ENCODE measurements at places on chromosomes 12 and 14.

DNA sequence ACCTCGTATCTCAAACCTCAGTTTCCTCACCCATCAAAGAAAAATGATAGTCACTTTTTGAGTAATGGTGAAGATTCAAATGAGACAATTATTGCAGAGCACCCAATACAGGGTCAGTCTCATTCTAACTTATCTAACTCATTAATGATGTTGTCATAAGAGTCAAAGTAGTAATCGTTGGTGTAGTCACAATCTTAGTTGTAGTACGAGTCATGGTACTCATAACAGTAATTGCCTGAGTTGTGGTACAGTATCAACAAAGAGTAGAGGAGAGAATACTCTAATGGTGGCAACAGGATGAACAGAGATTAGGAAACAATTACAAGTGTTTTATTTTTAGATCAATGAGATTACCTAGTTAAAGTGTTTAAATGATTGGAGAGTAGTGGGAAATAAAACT, 93.6 kb upstream of the TMTC2 start:
- no peak for ATAC-seq

DNA sequence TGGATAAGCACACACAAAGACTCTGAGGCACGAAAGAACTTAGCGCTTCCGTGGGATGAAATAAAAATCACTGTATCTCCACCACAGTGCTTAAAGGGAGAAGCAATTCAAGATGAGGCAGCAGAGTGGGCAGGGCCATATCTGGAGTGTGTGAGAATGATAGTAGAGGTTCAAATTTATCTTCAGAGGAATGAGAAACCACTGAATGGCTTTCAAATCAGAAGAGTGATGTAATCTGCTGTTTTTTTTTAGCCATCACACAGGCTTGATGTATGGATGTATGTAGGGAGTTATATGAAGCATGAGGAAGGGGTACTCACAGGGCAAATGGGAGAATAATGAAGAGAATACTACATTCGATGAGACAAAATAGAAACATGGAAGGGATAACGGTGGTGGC, 24.1 kb downstream of the MDGA2 start:
- ATAC-seq = no peak

DNA sequence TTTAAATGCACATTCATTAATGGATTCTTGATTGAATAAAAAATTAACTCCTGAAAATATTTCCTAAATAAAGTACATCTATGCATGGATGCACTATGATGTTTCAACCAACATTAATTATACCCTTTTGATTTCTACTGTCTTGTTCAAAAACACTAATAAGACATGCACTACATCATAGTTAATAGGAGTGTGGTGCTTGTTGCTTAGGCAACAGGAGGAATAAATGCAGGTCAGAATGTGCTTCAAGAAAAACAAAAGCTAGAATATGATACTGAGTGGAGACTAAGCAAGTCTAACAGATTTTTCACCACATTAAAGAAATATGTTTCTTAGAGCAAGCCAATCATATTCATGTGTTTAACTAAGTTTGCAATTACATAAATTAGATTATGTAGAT, 495.8 kb upstream of the GARIN6 start:
- no peak for ATAC-seq

- ATAC-seq = no peak
Measured at GRCh38 chr14:22481546-22481945, 107.5 kb downstream of the DAD1 start.

DNA sequence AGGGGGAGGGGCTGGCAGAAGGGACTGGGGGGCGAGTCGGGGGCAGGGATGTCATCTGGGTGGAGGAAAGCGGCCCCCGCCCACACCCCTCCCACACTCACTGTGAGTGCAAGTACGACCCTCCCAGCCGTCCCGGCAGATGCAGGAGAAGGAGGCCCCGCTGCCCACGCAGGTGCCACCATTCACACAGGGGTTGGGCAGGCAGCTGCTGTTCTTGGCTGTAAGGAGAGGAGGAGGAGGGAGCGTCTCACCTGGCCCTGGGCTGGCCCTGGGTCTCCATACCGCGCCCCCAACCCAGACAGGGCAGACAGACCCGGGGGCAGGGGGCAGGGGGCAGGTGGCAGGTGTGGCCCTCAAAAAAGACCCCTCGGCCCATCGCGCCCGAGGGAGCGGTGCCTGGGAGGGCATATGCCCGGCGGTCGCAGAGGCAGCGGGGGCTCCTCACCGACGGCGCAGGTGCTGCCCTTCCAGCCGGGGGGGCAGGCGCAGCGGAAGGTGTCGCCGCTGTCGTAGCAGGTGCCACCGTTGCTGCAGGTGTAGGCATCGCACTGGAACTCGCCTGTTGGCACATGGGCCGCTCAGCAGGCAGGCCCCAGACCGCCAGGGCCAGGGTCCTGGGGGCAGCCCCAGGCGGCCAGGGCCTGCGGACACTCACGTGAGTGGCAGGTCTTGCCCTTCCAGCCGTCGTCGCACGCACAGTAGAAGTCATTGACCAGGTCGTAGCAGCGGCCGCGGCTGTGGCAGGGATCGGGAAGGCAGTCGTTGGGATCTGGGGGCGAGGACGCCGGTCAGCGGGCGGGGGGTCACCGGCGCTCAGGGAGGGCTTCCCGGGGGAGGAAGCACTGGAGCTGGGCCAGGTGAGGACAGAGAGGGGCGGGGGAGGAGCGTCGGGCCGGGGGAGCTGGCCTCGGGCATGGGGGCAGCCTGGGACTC, 20.6 kb downstream of the JAG2 start:
- no peak for ATAC-seq

DNA sequence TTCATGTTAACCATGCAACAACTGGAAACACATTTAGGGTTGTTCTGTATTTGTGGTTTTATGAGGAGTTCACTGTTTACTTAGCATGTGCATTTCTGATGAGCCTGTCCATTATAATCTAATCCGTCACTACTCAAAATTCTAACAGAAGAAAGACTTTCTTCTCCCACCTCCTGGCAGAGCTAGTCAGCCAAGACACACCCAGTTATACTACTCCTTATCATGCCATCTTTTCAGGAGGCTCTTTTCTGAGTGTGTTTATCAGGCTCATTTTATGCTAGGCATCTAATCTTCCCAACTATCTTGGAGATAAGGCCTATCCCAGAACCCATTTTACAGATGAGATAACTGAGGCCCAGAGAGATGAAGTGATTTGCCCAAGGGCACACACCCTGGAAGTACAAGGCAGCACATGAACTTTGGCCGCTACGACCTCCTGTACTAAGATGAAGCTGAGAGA, 10.4 kb upstream of the MED13L start:
- no peak for ATAC-seq

GRCh38 chr12:90859591-90859990, 95.4 kb downstream of the CCER1 start:
- no peak for ATAC-seq

- no peak for ATAC-seq
Measured at GRCh38 chr12:1633459-1633858, 4.4 kb downstream of the WNT5B start.

GRCh38 chr12:100554608-100555077, 18.8 kb upstream of the GAS2L3 start:
- no peak for ATAC-seq

- ATAC-seq = no peak
Measured at GRCh38 chr14:64467101-64467500, 1.8 kb downstream of the AKAP5 start.

DNA sequence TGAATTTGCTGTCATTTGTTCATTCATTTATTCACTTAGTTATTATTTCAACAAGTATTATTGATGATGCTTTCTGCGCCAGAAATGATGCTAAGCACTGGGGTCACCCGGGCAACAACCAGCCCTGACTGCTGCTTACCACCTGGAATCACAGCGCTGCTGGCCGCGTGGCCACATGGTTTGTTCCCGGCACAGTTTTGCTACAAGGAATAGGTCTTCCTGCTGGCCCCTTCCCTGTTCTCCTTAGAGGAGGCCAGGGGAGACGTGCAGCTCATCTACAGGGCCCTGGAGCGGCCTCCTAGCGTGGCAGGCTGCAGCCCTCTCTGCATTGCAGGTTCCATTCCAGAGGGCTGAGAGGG, 7.0 kb downstream of the JDP2 start:
- no peak for ATAC-seq

- peak; percentile 76 for ATAC-seq
Measured at GRCh38 chr12:68236421-68237059, 10.9 kb upstream of the IL26 start.

DNA sequence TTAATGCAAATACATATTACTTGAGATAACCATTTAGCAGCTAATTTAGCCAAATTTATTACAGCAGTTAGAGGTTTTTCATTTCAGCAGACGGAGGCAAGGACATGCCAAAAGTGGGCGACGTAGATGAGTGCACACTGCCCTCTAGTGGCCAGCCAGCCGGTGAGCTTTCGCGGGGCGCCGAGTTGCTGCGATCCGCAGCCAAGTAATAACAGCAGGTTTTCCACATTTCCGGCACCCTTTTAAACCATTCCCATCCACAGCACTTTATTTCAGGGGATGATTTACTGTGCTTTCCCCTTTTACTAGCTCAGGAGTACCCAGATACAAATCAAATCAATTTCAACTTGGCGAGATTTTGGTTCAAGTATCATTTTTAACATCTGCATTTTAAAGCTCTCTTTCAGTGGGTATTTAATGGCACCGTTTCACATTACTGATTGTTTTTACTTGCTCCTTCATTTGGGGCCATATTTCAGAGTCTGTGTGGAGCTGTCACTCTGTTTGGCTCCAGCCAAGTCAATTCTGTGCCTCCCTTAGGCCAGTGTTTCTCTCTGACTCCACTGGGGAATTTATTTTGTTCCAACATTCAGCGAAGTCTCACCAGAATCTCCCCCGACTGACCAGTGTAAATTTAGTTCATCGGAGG, 158.0 kb downstream of the EGLN3 start:
- ATAC-seq = no peak

GRCh38 chr14:21840765-21841164, 167.1 kb upstream of the OR4E1 start:
- no peak for ATAC-seq

DNA sequence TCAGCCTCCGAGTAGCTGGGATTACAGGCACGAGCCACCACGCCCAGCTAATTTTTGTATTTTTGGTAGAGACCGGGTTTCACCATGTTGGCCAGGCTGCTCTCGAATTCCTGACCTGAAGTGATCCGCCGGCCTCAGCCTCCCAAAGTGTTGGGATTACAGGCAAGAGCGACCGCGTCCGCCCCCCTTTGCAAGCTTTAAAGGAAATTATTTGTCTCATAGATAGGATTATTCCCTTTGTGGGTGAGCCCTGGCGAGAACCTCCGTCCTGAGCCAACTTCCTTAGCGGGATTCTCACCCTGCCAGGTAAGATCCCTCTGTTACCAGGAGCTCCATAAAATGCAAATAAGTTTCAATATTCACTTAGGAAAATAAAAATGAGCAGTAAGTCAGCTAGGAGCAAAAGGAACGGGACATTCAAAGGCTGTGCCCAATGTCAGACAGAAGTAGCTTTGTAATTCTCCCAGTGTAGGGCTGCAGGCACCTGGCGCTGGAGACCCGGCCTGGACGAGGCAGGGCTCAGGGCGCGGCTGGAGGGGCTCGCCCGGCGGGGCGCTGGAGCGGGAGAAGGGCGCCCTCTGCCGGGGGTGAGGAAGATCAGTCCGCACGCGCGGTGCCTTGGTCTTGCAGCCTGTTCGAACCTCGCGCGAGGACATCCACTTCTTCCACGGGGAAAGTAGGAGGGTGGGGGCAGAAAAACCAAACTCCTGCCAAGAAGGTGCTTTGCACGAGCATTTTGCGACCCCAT, 47.2 kb upstream of the PLXNC1 start:
- peak; percentile 85 for ATAC-seq

GRCh38 chr12:54330442-54330841, 5.5 kb downstream of the COPZ1 start:
- no peak for ATAC-seq

- no peak for ATAC-seq
Measured at GRCh38 chr12:25384893-25385248, 134.1 kb upstream of the KRAS start.

- ATAC-seq = no peak
Measured at GRCh38 chr12:27781680-27782079, 1.6 kb upstream of the MANSC4 start.

- no peak for ATAC-seq
Measured at GRCh38 chr12:120719072-120719471, 6.6 kb upstream of the ACADS start.

- ATAC-seq = peak; percentile 58
Measured at GRCh38 chr12:6193853-6194815, 6.1 kb upstream of the CD9 start.

DNA sequence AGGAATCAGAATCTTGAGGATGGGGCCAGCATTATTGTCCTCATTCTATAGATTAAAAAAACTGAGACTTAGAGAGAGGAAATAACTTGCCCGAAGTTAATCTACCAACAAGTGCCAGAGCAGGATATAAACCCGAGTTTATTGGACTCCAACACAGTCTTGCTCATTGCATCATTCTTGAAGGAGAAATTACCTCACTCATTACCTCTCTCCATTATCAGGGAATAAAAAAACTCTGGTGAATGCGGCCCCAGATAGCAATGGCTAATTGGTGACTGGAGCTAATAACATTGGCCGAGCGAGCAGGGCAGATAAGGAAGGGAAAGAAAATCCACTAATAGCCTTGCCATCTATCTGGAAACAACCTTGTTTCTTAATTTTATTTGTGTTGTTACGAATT, 24.7 kb upstream of the TMED10 start:
- ATAC-seq = no peak

Measured in stimulated activated memory B cell treated with anti-CD40 and anti-IgM and Interleukin-4, amounts not matched to agents 10 μg/mL and 1 μg/mL and 100 μg/mL, for 72 hours (primary cell).